Activated naive CD4-positive, alpha-beta T cell (primary cell): ENCODE measurements at places on chromosomes 1 and 21.

DNA sequence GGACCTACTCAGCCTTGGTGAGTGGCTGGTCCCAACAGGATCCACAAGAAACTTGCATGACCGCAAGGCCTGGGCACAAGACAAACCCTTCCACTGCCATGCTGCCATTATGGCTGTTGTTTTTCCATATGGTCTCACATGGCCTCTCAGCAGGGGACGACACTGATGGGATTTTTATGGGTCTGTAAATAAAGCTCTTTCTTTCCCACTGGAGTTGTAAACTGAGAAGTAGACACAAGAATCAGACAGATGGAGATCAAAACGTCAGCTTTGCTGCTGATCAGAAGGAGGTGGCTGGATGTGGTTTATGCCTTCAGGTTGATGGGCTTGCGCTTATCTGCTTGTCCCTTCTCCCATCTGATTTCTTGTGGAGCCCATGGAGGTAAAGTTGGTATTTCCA is 138.1 kb upstream of the KCNJ6 start:
- no peak for DNase-seq

DNA sequence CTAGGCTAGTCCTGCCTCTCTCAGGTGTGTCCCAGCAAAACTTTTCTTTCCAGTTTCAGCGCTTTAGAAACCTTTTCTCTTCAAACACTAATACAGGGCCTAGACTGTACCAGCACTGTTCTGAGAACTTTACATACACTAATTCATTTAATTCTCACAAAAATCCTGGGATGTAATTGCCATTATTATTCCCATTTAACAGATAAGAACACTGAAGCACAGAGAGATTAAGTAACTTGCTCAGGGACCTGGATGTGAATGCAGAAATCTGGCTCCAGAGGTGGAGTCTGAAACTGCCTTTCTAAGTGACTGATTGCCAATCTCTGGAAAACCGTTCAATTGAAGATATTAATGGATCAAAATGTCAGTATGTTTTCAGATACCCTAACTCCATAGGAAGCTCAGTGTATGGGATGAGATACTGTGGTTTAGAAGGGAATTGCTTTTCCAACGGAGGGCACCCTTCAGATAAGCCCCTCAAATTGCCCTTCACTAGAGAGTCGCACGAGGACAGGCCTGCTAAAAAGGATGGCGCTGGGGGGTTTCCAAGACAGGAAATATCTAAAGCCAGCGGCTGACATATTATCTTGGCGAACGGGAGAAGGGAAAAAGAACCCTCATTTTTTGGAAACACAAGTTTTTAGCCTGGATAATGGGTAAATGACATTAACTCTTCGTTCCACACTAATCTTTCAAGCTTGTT is 698 bp upstream of the UCK2 start:
- no peak for DNase-seq

- DNase-seq, result no peak
Measured at GRCh38 chr21:29928537-29928936, 11.3 kb downstream of the GRIK1 start.

DNA sequence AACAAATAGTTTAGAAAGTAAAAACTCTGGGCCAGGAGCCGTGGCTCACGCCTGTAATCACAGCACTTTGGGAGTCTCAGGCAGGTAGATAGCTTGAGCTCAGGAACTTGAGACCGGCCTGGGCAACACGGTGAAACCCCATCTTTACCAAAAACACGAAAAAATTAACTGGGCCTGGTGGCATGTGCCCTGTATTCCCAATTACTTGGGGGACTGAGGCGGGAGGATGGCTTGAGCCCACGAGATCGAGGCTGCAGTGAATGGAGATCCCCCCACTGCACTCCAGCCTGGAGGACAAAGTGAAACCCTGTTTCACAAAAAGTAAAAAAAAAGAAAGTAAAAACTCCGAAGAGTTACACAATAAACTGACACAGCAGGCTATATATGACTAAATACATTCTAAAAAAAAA is 10.6 kb downstream of the CEP170 start:
- DNase-seq, result no peak

DNA sequence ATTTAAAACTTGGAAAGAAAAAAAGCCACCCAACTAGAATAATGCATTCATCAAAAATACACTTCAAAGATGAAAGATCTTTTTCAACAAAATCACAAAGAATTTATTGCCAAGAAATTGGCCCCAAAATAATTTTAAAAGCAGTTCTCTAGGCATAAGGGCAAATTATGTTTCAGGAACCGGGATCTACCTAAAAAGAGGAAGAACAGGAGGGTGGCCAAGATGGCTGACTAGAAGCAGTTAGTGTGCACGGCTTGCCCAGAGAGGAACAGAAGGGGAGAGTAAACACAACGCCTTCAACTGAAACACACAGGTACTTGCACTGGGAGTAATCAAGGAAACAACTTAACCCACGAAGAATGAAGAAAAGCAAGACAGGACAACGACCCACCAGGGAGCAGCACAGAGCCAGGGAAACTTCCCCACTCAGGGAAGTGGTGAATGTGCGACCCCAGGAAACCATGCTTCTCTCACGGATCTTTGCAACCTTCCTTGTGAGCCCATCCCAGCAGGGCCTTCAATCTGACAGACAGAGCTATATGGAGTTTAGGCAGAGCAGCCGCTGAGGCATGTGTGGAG is 46.1 kb downstream of the ACKR1 start:
- DNase-seq, result no peak

GRCh38 chr1:18344755-18345154 is 136.0 kb upstream of the KLHDC7A start:
- DNase-seq, result no peak

DNA sequence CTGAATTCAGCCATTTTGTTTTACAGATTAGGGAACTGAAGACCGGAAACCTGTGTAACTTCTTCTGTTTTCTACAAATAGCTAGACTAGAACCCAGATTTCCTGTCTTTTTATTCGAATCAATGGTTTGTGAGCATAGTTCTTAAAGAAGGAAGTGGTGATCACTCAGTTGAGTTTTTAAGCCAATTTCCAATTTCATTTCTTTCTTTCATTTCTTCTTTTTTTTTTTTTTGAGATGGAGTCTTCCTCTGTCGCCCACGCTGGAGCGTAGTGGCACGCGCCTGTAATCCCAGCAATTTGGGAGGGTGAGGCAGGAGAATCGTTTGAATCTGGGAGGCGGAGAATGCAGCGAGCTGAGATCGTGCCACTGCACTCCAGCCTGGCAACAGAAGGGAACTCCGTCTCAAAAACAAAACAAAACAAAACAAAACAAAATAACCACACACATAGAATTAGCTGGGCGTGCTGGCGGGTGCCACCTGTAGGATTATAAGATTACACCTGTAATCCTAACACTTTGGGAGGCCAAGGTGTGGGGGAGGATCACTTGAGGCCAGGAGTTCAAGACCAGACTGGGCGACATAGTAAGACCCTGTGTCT is 3.0 kb upstream of the MDM4 start:
- no peak for DNase-seq

GRCh38 chr1:11498956-11499594 is 20.1 kb downstream of the DISP3 start:
- no peak for DNase-seq

DNA sequence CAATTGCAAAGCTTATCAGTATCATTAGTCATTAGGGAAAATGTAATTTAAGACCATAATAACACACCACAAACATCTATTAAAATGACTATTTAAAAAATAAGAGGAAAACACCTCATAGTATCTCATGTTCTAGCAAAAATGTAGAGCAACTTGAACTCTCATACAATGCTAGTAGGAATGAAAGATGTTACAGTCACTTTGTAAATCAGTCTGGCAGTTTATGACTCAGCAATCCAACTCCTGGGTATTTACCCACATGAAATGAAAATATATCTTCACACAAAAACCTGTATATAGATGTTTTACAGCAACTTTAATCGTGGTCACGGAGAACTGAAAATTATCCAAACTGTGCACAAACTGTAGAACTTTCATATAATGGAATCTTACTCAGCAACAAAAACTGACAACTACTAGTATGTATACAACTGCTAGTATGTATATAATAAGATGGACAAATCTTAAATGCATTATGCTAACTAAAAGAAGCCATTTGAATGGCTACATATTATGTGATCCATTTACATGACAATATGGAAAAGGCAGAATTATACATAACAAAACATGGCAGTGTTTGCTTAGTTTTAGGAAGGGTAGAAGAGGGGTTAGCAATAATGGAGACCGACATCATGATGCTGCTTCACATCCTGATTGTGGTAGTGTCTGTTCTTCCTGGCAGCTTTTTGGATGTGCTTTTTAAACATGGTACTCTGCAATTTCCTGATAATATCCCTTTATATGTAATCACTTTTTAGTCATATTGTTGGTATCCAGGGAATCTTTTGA is 267.0 kb downstream of the KCTD3 start:
- no peak for DNase-seq

GRCh38 chr1:46691997-46692790 is 20.5 kb downstream of the TEX38 start:
- DNase-seq, result no peak

DNA sequence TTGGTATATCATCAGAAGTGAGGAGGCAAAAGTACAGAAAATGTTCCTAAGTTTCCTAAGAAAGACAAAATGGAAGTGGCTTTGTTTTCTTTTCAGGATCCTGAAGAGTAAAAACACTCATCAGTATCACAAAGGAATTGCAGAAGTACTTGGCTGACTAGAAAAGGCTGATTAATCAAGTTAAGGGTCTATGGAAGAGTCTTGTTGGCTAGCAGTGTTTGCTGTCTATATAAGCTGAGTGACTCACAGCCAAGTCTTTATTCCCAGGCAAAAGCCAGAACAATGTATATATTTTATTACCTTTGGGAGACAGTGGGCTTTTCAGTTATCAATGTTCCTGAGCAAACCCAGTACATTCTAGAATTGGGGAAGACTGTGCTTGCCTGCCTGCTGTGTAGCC is 777.0 kb downstream of the PLA2G4A start:
- no peak for DNase-seq

GRCh38 chr1:175320804-175321203 is 128.2 kb upstream of the KIAA0040 start:
- DNase-seq, result no peak

DNA sequence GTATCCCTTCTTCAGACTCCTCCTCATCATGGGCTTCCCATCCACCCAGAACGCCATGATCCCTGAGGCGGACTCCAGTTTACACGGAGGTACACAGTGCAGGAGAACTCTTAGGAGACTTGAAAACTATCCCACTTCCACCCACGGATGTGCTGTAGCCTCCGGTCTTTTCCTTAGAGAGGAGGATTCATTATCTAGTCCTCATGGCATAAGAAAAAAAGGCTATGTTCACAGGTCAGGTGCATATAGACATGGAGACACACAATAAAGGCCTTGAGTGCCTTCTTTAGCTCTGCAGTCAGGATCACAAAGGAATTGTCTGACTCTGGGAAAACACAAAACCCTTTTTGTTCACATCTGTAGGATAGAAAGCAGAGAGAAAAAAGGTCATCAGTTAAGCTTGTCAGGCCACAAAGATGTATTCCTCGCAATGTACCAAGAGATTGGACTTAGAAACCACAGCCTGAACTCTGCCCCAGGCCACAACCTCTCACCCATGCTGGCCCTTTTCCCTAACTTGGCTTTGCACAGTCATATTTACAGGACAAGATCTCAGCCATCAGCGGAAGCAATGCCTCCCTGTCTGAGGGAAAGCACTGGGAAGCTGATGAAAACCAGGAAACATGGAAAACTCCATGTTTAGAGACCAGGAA is 9.0 kb downstream of the CRP start:
- no peak for DNase-seq

- no peak for DNase-seq
Measured at GRCh38 chr1:15849775-15850324, 2.3 kb downstream of the SPEN start.

GRCh38 chr21:43817157-43818086 is 28.0 kb downstream of the RRP1 start:
- DNase-seq, result no peak

DNA sequence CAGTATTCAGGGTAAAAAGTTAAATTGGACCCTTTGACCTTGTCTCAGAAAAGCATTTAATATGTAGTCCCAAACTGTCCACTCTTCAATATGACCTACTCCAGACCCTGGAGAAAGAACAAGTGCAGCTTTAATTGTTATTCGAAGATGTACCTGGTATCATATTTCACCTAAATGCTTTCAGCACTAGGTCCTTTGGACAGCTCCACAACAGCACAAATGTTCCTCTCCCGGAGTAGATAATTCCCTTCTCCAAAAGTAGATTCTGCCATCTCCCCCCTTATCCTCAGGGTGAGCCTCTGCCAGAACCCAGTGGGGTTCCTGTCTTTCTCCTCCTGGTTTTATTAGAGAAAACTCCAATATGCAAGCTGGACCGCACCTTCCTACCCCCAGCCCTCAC is 104.5 kb upstream of the AJAP1 start:
- DNase-seq, result no peak

DNA sequence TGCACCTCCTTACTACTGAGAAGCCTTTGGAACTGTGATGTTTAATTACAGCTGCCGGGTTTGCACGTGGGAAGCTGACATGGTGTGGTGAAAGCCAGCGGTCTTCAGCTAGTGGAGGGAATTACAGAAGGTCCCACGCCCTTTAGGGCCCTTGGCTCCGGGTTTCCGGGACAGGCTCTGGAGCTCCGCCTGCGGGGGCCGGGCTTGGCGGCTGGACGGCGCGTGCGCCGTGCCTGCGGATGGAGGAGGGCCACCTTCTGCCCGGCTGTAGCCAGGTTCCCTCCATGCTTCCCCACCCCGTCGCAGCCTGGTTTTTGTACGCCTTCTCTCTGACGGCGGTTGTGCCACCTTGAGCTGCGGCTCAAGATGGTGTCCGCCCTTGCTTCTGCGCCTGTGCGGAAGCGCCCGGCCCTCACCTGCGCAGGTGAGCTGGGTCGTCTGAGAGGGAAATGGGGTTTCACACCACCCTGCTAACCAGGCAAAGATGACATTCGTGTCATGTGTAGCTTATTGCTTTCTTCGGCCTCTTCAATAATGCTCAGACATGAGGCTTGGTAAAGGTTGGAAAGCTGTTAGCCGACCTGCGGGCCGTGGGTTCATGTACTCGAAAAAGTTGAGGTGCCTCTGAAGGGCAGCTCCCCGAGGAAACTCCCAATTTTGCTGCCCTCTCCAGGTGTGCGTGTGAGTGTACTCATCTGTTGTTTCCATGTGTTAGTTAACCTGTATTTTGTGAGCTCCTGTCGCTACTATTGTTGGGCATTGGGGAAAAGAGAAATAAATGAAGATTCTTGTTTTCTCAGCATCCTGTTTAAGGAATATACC is 36.6 kb upstream of the OPRD1 start:
- DNase-seq, result peak; percentile 28

GRCh38 chr1:195501118-195501517 is 1107.1 kb downstream of the KCNT2 start:
- no peak for DNase-seq

DNA sequence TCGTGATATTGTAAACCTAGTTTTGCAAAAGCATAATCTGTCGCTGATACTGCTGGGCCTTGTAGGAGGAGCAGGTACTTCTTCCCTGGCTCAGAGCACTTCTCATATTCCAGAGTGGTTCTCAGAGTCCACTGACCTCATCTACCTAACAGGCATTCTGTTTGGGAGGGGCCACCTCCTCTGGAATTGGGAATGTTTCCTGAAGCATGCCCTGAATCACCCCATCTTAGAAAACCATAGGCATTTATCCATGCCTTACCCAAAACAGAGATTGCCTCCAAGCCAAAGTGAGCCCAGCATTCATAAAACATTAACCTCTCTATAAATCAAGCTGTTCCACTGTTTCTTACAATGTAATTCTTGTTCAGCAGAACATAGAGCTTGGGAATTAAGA is 35.1 kb downstream of the SLC44A3 start:
- DNase-seq, result no peak

- DNase-seq, result no peak
Measured at GRCh38 chr1:2110738-2111673, 60.8 kb downstream of the PRKCZ start.
